ENCODE measurements at places on chromosomes 3 and 15. TPM values are rescaled to one million over a fixed set of nuclear protein-coding genes. Genes with fewer than 3 reads are reported as not detected.

DNA sequence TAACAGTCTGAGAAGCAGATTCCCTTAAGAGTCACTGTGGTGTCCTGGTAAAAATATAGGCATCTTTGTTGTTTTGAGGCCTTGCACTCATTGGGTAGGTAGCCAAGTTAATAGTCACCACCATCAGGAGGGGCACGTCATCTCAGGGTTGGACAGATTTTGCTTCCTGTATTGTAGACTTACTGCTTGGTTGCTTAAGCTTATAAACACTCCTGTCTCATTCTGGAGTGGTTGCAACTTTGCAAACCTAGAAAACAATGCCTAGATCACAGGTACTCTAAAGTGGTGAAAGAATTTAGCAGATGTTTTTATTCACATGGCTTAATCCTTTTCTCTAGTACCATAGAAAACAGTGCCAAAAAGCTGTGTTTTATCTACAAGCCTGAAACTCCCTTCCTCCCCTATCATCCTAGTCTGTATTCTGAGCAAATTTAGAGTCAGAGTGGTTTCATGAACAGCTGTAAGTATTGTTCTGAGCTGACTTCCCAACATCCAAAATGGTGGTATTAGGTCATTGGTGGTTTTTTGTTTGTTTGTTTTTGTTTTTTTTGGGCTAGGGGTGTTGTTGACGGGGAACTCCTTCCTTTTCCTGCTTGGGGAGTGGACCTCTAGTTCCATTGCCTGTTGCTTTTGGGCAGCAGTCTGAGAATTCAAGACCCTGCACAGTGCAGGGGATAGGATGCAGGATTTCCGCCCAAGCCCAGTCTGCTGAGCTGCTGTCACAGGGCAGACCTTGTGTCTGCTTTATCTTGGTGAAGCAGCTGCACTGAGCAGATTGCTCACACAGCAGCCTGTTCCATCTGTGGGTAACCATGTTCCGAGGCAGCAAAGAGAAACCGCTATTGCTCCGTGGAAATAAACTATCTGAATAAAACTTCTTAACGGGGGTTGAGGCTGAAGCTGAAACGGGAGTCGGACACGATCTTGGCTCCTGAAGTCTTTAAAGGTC, 202.0 kb downstream of the AKAP13 start:
- no peak for DNase-seq

DNA sequence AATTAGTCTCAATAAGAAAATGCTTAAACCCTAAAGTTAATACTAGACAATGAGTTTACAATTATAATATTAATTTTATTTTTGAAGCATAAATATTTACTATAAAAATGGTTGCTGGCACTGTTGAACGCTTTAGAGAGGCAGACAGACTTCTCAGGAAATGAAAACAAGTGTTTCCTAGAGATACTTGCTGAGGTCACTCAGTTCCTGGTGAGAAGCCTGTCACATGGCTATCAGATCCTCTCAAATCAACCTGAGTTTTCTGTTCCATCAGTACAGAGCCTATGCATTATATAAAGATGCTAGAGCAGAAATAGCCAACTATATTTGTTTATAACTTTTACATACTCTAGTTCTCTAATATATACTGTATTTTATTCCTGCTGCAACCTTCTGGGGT, 109.2 kb downstream of the MYO5A start:
- DNase-seq = no peak

The AP3B2 gene
- total RNA-seq = not detected

The PROS1 gene
- total RNA-seq = 18.5 TPM

DNA sequence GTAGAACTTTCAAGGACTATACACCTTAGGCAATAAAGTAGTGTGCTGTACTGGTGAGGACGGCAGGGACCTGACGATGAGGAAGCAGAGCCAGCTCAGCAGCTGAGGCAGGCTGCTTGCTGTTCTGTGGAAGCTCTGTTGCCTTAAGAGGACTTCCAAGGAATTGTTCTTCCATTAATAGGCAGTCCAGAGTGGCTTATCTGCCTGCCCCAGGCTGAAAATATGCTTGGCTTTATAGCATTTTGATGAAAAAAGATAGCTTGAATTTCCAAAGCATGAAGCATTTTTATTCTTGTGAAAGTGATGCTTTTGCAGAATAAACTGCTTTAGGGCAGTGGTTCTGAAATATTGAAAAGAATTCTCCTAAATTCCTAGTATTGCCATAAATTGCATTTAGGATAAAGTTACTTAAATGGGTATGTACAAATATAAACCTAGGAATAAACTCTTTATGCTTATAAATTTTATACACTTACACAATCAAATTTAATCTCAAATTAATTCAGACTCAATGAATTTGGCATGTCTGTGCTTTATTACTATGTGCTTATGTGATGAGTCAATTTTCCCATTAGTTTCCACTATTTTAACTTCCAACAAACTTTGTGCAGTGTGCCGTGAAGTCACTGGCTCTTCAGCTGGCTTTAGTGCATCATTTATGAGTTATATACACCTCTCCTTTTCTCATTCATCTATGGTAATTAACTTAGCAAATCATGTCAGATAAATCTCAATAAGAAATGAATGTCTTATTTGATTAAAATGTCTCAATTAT, 231.0 kb upstream of the RASGRP1 start:
- no peak for DNase-seq

DNA sequence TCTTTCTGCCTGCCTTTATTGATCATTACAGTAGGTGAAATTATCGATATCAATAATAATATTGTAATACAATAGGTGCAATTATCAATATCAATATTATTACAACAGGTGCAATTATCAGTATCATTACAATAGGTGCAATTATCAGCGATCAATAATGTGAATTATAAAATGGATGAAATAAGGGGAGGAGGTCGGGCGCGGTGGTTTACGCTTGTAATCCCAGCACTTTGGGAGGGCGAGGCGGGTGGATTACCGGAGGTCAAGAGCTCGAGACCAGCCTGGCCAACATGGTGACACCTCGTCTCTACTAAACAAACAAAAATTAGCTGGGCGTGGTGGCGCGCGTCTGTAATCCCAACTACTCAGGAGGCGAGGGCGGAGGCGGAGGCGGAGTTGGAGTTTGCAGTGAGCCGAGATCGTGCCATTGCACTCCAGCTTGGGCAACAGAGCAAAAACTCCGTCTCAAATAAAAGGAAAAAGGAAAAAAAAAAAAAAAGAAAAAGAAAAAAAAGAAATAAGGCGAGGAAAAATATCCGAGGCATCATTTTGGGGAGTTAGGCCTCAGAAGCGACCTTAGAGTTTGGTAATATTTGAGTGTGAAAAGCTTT, 611 bp upstream of the BNIP2 start:
- DNase-seq = no peak

Measured in osteocyte (in vitro differentiated cells).